ENCODE measurements at places on chromosomes 5 and 9.

DNA sequence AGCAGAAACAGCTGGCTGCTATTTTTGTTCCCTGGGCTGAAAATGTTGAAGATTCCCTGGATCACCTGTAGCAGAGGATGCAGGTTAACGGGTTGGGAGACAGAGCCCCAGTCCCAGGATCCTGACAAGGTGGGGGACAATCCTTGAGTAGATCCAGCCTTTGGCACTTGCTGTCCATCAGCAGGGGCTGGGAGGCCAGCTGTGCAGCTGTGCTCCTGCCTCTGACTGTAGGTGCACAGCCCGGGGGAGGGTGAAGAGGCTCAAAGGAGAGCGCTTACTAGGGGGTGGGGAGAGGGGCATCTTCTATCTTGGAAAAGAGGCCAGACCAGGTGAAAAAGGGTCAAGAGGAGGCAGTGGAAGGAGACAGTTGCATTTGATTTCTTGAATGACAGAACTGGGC, 3.5 kb upstream of the DDX41 start:
- no peak for DNase-seq

DNA sequence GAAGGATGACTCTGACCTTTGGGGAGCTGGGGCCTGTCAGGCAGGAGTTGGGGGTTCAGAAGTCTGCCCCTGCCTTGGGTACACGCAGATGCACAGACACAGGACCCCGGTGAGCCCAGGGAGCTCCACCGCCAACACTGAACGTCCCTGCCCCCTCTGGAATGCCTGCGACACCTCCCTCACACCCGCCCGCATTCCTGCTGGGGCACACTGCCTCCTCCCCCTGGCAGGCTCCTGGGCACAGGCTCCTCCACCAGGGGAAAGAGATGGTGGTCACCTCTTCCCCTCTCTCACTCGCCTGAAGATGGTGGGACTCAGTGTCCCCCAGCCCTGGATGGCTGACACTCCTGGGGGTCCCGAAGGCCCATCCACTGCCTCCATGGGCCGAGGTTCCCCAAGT, 12.0 kb downstream of the CRB2 start:
- DNase-seq, result no peak

DNA sequence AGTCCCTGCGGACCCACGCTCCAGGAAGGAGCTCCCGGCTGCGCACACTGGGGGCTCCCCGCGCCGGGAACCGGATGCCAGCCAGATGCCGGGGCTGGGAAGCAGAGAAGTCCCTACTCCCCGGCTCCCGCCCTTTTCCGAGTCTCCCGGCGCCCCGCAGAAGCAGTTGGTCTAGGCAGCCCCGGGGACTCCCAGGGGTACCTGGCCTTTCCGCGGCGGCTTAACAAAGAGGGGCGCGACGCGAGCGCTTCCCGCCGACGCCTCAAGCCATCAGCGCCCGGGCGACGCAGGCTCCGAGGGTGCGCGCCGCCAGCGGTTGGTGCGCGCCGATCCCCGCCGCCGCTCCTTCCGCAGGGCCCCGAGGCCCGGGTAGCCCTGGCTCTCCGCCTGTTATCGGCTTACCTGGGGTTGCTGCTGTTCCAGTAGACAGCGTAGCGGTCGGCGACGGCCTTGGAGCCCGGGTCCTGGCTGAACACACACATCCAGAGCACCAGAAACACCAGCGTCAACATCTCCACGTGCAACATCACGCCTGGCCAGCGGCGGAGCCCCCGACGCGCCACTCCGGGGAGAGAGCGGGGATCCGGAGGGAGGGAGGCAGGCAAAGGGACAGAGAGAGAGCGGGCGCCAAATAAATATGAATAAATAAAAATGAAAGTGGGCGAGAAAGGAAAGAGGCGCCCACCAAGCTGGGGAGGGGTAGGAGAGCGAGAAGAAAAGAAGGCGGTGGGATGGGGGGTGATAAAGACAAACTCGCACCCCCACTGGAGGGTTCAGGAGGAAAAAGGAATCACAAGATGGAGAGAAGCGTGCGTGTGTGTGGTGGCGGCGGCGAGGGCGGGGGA, 428 bp downstream of the EFNA5 start:
- no peak for DNase-seq

- DNase-seq, result no peak
These were observed 401.4 kb upstream of the KLF4 start for GRCh38 chr9:107890921-107891465.

DNA sequence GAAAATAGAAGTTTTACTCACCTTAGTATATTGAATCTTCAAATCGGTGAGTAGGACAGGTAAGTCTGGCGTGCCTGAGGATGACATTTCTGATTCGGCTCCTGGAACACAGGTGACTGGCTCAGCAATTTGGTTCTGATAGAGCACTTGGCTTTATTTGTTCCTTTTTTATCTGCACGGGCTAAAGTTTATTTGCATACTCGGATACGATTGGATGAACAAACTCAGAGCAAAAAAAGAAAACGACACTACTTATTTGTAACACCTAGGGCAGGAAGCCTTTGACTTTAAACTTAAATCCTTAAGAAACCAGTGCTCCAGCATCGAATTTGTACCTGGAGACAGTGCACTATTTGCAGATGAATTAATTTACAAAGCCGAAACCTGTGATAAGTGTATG, at the start of gene ALDH1A1:
Gene ALDH1A1, minus strand, starts transcription at position 140 of the 400 bp plus-strand sequence. Its CDS starts 53 bp downstream, at position 87.
- DNase-seq, result no peak

- no peak for DNase-seq
These were observed 28.7 kb upstream of the C5orf46 start for GRCh38 chr5:147935032-147935431.

- DNase-seq, result no peak
These were observed 65.4 kb upstream of the KLF9 start for GRCh38 chr9:70479880-70480291.

- no peak for DNase-seq
These were observed 2.0 kb downstream of the GALNT12 start for GRCh38 chr9:98809311-98810101.

DNA sequence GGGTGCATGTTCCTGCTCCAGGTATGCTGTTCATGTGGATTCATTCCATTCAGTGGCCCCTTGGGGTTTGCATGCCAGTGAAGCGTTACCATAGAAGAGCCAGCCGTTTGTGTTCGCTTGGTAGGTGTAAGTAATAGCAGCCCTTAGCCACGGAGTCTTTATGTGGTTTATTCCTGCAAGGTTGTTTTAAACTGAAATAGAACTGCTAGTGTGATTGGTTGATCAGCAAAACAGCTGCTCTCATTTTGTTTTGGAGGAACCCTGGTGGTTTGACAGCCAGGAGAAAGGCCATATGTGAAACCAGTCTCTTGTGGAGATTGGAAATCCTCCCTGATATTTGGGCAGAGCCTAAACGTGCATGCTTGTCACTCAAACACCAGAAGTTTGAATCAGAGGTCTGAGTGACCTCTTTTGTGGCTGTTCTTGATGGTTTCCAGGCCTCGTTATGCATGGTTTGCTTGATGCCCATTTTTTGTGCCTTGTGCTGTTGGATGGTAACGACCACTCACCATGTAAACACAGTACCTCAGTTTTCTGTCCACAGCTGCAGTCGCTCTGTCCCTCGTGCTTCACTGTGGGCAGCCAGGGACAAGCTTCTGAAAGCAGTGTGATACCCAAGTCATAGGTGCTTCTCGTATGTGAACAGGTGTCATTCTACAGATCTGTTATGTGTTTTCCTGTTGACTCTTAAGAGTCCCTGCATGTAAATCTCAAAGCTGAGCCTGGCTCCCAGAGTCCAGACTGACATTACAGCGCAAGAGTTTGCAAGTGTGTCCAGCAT, 58.3 kb upstream of the NXNL2 start:
- peak; percentile 2 for DNase-seq

DNA sequence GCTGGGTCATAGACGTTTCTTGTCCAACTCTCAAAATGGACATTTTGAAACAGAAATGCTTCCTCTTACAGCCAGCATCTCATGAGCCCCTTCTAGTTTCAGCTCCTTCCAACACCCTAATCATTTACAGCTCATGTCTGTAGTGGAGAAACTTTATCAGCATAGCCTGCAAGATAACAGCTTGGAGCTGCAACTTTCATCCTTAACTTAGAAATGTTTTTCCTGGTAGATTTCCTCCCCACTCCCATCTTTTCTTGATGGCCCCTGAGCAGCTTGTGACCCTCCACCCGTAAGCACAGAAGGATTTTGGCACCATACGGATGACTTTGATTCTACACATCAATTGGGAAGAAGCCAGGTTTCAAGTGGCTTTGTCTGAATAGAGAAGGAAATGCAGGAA, 53.5 kb upstream of the TGFBR1 start:
- no peak for DNase-seq
